ENCODE measurements at places on chromosomes 11 and 22. TPM values are rescaled to one million over a fixed set of nuclear protein-coding genes. Genes with fewer than 3 reads are reported as not detected.

DNA sequence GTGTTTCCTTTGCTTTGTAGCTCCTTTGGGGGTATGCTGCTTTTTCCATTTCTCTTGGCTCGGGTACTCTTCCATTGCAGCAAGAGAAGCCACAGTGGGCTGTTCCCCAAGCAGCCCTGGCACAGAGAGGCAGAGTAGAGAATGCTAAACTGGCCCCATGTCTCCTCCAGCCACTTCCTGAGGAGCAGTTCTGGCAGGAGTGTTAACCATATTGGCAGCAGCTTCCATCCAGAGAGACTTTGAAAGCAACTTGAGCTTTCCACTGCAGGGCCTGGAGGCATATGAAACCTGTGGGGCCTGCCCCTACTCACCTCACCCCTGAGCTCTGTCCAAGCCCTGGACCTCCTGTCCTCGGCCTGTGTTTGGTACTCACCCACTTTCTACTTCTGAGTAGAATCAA is 61.8 kb downstream of the ALX4 start:
- no peak for DNase-seq

DNA sequence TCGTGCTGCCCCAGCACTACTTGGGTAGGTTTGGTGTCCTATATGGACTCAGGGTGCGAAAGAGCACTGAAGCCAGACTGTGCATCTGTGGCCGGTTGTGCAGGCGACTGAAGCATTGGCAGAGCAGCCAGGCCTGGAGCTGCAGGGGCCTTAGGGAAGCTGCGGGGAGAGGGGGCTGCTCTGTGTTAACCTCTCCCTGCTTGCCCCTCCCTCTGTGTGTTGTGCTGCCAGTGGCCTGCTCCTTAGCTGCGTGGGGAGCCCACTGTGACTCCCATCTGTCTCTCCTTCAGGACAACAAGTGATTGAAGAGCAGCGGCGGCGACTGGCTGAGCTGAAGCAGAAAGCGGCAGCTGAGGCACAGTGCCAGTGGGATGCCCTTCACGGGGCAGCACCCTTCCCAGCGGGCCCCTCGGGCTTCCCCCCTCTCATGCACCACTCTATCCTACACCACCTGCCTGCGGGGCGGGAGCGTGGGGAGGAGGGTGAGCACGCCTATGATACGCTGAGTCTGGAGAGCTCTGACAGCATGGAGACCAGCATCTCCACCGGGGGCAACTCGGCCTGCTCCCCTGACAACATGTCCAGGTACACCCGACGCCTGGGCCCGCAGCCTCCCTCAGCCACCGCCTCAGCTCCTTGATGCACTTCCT is 34.3 kb downstream of the TREH start:
- DNase-seq = no peak

- DNase-seq = no peak
These were observed 119.0 kb downstream of the PARVA start for GRCh38 chr11:12496181-12497025.

- no peak for DNase-seq
These were observed 11.3 kb upstream of the ADORA2A start for GRCh38 chr22:24416095-24416494.

DNA sequence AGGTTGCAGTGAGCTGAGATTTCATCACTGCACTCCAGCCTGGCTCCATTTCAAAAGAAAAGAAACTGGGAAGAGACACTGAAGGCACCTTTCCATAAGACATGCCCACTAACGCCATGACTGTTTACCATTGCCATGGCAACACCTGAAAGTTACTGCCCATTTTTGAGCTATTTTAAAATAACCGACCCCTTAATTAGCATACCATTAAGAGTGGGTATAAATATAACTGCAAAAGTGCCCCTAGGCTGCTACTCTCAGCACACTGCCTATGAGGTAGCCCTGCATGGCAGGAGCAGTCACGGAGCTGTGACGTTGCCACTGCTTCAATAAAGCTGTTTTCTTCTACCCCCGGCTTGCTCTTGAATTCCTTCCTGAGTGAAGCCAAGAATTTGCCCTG is 9.9 kb upstream of the RNASEH2C start:
- DNase-seq = peak; percentile 29

DNA sequence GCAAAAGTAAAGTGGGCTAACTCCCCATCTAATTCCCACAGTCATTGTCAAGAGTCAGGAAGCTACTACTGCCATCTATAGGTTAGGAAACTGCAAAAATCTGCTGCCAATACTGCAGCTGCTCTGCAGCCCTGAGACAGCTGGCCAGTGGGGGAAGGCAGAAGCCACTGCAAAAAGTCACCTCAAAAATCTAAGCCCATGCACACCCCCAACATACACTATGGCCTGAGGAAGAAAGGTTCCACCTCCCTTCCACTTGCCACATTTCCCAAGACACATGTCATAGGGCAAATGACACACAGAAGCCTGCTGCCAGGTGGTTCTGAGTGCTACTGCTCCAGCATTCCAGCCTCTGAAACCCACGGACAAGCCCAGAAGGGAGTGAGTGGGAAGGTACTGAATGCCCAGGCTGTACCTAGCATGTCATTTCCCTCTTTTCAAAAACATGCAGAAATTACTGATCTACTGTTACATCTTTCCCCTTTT is 36.9 kb downstream of the DGCR2 start:
- DNase-seq = peak; percentile 47

GRCh38 chr22:41582694-41583093 is 6.9 kb downstream of the PMM1 start:
- DNase-seq = no peak

GRCh38 chr11:18633256-18634139 is 644 bp downstream of the SPTY2D1 start:
- DNase-seq = peak; percentile 21

DNA sequence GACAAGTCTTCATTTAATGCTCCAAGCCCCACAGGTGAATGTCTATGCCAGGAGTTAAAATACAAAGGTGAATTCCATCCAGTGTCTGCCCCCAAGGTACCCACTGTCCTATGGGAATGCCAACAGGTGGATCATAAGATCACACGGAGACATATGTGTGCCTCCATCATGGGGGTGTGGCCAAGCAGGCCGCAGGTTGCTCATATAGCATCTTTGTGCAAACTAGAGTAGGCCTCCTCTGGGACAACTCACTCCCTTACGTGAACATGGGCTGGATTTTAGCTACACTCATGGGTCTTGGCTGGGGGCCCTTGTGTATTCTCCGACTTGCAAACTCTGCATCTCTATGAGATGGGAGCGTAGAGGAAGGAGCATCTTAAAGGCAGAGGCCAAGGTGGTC is 6.9 kb downstream of the NCF4 start:
- no peak for DNase-seq

GRCh38 chr11:100359281-100359680 is 327.8 kb upstream of the ARHGAP42 start:
- no peak for DNase-seq

- no peak for DNase-seq
These were observed 140.3 kb downstream of the RRAS2 start for GRCh38 chr11:14218728-14219127.

DNA sequence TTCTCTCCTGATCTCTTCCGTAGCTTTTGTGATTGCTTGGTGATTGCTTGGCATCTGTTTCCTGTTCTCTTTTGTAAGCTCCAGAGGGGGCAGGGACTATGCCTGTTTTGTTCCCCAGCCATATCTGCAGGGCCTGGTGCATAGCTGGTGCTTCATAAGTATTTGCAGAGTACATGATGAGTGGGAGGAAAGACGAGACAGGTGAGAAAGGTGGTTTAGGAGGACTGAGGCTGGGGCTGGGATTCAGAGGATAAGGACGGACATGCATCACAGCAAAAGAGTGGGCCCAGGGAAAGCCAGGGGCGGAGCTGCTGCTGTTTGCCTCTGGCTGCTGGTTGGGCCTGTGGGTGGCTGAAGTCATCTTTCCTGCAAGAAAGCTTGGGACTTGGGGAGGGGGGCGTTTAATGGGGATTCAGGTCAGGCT is 62.4 kb downstream of the DSCAML1 start:
- no peak for DNase-seq

DNA sequence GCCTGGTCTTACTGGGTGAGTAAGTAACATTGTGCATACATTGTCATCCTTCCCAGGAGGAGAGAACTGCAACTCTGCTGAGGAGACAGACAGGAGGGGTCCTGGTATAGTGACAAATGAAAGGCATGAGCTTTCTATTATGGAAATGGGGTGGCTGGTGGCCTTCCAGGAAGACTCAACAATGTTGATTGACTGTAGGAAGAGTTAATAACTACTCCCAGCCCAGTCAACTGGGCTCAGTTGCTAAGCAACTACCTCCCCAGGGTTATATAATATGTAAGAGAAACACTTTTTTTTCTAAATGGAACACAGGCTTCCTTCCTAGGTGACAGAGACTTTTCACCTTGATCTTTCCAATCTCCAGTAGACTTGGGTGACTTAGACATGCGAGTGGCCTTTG is 28.2 kb downstream of the SEZ6L start:
- DNase-seq = no peak

DNA sequence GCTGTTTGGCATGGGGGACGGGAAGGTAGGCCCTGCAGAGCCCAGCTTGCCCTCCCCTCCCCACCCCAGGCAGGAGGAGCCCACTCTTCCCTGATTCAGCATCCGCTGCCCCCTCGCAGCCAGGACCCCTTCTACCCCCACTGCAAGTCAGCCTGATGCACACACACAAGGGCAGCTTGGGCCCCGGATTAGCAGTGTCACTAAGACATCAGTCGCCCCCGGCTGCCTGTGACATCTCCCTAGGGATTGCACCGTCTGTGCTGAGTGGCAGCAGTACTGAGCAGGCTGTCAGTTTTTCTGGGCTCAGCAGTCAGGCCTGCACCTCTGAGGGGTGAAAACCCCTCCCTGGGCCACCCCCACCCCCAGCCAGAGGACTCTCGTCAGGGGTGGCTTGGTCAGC is 30.4 kb upstream of the SYT7 start:
- DNase-seq = no peak

- no peak for DNase-seq
These were observed 4800.6 kb upstream of the OR11H1 start for GRCh38 chr22:10727393-10727792.

DNA sequence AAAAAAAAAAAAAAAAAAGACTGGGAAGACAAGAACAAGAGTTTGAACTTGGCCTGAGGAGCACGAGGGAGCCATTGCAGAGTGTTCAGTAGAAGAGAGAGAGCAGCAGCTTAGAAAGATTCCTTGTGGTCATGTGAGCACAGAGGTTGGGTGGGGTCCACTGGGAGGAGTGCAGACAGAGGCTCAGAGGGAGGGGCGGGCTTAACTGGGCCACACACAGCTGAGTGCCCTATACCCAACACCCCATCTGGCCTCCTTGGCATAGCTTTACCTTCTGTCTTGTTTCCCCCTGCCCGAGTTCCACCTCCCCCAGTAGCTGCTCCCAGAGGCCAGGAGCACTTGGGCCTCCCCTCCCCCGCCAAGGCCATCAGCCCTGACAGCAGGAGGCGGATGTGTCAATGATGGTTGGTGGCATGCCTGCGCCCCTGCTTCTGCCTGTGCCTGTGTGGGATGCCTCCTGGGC is 12.1 kb downstream of the C11orf86 start:
- no peak for DNase-seq

DNA sequence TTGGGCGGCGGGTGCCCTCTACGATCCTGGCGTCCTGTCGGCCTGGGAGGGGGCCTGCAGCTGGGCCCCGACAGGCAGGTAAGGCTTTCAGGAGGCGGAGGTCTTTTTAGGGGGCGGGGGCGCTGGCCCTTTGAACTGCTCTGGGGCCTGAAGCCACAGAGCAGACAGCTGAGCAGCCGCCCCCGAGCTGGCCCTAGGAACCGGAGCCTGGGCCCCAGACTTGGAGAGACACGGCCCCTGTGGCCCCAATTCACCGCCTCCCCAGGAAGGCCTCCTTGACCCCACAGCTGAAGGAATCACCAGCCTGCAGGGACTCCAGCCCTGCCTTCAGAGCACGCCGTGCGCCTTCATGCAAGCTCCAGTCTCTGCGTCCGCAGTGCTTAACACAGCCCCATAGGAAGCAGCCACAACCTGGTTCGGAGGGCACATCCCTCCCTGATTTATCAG is 618 bp upstream of the CERK start:
- DNase-seq = peak; percentile 33

GRCh38 chr11:131404010-131404409 is 33.6 kb downstream of the NTM start:
- DNase-seq = no peak

GRCh38 chr11:46711303-46711702 is 7.7 kb upstream of the F2 start:
- DNase-seq = no peak

GRCh38 chr11:122918734-122919133 is 36.2 kb downstream of the JHY start:
- no peak for DNase-seq

- no peak for DNase-seq
These were observed 6.8 kb downstream of the KMT2A start for GRCh38 chr11:118442908-118443589.

- DNase-seq = no peak
These were observed 768 bp downstream of the LDHA start for GRCh38 chr11:18394928-18395734.

DNA sequence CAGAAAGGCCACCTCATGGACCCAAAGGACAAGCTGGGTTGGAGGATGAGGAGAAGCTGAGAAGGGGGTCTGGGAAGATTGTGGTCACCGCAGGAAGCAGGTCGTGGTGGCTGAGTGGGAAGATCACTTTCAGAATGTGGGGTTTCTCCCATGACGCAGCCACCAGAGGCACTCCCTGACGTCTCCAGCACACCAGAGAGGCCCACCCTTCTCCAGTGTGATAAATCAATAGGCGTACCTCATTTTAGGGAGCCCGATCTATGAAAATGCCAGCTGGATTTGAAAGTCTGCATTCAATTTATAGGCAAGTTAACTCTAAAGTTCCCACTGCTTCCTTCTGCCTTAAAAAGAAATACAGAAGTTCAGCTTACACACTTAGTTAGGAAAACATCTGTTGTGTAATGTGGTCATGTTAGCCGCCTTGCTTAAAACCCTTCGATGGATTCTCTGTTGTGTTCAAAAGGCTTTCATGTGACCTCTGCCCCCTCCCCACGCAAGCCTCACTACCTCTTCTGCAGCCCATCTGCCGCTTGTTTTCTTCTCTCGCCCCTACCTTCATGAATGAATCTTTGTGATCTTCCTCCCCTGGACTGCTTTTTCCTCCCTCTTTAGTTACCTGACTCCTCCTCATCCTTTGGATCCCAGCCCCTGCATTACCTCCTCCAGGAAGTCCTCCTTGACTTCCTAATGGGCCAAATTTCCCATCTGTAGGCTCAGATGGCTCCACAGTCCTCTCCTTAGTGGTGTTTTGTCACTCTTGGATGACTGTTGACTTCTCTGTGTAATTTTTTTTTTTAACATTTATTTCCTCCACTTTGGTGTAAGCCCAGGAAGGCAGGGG is 10.7 kb downstream of the TSPAN18 start:
- DNase-seq = no peak

DNA sequence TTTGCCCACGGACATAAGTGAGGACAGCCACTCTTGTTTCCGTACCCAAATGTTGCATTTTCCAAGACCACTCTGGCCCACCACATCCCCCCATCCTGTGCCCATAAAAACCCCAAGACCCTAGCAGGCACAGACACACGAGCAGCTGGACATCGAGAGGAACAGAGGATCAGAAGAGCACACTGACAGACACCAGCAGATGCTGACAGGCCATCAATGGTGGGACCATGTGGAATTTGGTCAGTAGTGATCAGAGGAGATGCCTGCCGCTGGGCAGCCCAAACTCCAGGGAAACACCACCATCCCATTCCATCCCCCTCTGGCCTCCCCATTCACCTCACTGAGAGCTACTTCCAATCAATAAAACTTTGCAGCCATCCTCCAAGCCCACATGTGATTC is 87.0 kb downstream of the DLG2 start:
- DNase-seq = no peak

MRGPRX4 gene
- not detected for total RNA-seq

TRIM29 gene
- total RNA-seq = 0.69 TPM

APOA4 gene
- total RNA-seq = not detected

SCUBE1 gene
- 0.10 TPM for total RNA-seq

OR51I1 gene
- not detected for total RNA-seq

GTSE1 gene
- 3.3 TPM for total RNA-seq

BEST1 gene
- total RNA-seq = 1.4 TPM

CHRM1 gene
- not detected for total RNA-seq

DGAT2 gene
- total RNA-seq = 3.7 TPM
